Omental fat pad (tissue), 4 donors: ENCODE measurements at places on chromosomes 16 and 17.

- DNase-seq, result no peak
Observed at GRCh38 chr16:11915114-11915643, 577 bp downstream of the GSPT1 start.

DNA sequence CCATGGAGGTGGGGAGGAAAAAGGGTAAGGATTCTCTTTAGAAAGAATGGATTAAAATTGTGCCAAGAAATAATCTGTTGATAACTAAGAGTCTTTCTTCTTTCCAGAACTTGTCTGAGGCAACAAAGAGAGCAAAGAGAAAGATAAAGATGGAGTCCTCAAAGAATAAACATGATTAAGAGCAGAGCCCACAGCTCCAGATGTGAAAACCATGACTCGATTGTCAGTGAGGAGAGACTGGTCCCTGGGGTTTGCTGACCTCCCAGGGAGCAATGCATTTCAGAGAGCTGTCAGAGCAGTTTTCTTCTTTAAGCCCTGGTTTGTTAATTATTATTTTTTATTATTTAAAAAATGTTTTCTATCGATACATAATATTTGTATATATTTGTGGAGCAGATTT, 74.6 kb downstream of the TMEM100 start:
- no peak for DNase-seq

GRCh38 chr17:82577300-82577699, 57.8 kb downstream of the FOXK2 start:
- DNase-seq, result no peak

DNA sequence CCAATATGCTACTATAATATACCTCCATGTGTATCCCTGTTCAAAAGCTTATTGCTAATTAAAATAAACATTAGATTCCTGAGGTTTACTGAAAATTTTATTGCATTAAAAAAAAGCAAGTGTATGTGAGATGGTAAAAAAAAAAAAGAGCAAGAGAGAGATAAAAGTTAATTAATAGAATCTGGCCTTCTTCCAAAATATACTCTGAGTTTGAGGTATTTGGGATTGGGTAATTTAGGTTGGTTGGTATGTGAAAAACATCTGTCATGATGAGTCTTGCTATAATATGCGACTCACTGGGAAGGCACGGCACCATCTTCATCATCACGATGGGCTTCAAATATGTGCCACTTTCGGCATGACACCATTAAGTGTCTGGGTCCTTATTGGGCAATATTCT, 711.1 kb upstream of the SOX9 start:
- DNase-seq, result no peak

DNA sequence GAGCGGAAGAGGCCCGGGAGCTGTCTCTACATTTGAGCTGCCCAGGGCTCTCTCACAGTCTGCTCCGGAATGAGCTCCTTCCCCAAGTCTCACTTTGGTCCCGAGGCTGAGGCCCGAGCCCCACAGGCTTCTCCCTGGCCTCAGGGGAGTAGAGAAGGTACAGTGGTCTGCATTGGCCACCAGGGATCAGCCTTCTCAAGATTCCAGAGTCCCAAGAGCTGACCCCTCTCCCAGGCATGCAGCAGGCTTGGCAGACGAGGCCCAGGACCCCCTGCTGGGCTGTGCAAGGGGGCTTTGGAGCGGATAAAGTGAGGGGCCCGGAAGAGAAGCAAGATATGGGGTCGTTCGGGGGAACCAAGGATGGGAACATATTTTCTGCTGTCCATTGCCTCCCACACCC, 3.1 kb downstream of the PRSS27 start:
- DNase-seq, result no peak

GRCh38 chr16:8679151-8679550, 4.7 kb downstream of the ABAT start:
- DNase-seq, result no peak

- no peak for DNase-seq
Observed at GRCh38 chr17:79337053-79337452, 262.4 kb downstream of the ENGASE start.

DNA sequence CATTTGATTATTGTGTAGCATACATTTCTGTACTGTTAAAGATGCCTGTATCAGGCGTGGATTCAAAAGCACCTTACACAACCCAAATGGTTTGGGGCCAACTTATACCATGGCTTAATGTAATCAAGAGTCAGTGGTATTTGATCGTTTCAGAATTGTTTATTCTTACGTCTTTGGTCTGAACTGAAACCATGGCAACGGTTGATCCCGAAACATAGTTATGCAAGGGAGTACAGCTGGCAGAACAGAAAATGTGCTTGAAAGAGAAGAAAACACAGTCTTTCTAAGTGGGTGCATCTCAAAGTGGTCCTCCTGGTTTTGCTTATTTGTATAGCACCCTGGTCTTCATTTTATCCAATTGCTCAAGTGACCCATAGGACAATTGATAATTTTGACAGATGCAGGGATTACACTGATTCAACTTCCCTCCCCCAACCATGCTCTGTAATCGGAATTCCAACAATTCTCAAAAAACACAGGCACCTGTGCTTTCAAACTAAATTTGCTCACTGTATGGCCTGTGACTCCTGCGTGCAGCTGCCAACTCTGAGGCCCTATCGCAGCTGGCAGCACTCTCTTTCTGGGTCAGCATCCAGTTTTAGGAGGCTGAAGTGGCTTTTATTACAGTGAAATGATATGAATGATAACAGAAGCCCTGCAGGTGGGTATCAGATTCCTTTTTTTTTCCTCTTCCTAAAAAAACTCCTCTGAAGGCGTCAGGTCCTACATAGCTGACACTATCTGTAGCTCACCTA, 77.0 kb upstream of the AXIN2 start:
- DNase-seq, result no peak

- DNase-seq, result no peak
Observed at GRCh38 chr16:57600048-57600835, 28.2 kb upstream of the ADGRG1 start.

DNA sequence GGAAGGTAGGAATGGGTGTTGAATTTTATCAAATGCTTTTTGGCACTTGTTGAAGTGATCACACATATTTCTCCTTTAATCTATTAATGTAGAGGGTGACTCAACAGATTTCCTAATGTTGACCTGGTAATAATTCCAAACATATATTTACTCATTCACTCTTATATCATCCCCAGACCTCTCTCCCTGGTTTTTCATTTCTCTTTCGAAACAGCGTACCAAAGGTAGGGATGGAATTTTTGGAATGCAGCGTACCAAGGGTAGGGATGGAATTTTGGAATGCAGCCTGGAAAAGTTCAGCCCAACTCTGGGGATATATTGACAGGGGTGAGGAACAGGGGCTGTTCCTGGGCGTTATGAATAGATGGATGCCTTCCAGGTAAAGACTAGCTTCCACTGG, 7.3 kb downstream of the KIF18B start:
- no peak for DNase-seq

- DNase-seq, result no peak
Observed at GRCh38 chr17:42618442-42619150, 9.1 kb downstream of the TUBG1 start.

DNA sequence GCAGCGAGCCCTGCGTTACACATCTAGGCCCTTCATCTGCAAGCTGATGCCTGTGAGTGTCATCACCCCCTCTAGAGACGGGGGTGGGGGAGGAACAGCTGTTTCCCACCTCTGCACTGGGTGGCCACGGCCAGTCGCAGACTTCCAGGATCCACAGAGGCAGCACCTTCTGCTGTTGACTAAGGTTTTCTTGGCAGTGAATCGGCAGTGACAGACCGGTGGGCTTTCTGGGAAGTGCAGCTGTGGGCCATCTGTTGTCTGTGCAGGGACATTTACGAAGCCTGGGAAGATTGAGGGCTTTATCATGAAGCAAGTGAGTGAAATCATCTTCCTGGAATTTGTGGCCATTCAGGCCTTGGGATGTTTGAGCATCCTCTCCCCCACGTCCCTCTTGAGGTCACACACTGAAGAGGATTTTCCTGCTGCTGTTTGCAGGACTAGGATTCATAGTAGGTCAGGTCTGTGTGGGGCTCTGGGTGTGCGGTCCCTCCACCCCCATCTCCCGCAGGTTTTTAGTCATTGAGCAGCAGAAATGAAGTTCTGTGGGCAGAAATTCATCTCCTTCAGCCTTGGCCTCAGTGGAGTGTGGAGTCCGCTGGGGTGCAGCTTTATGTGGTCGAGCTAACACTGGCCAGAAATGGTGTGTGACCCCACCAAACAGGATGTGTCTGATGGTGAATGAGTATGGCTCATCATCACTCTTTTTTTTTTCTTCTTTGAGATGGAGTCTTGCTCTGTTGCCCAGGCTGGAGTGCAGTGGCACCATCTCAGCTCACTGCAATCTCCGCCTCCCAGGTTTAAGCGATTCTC, 12.0 kb downstream of the PGS1 start:
- DNase-seq, result no peak

GRCh38 chr17:60148373-60148772, 1.4 kb upstream of the CA4 start:
- no peak for DNase-seq

DNA sequence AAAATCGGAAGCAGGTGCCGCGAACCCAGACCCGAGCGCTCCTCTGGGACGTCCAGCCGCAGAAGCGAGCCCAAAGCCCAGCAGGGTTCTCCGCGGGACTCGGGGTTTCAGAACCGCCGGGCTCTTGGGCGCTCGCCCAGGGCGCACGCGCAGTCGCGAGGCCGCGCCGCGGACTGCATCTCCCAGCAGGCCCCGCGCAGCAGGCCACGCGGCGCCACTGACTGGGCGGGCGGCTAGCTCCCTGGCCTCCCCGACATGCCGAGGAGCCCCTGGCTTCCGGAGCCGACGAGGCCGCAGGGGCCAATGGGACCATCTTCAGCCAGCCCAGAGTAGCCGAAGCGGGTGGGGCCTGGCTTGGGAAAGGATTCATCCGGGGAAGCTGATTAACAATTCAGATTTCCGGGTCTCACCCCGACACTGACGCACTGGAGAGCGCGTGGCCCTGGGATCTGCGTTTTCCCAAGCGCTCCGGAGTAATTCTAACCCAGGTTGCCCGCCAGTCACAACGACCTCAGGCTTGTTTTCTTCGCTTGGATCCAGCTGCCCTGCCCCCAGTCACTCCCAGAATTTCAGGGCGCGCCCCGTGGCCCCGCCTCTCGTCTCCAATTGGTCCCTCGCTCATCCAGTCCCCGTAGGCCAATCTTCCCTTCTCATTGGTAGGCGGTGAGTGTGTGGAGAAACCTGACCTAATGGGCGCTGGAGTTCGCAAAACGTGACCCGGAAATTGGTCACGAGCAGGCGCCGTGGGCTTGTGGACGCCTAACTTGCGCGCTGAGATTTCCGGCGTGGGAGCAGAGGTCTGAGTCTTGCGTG, at the start of gene ZNF263:
ZNF263 (plus strand) TSS at position 762 of the 813 bp plus-strand sequence. CDS start 328 bp downstream, outside the sequence.
- DNase-seq, result peak; percentile 80

DNA sequence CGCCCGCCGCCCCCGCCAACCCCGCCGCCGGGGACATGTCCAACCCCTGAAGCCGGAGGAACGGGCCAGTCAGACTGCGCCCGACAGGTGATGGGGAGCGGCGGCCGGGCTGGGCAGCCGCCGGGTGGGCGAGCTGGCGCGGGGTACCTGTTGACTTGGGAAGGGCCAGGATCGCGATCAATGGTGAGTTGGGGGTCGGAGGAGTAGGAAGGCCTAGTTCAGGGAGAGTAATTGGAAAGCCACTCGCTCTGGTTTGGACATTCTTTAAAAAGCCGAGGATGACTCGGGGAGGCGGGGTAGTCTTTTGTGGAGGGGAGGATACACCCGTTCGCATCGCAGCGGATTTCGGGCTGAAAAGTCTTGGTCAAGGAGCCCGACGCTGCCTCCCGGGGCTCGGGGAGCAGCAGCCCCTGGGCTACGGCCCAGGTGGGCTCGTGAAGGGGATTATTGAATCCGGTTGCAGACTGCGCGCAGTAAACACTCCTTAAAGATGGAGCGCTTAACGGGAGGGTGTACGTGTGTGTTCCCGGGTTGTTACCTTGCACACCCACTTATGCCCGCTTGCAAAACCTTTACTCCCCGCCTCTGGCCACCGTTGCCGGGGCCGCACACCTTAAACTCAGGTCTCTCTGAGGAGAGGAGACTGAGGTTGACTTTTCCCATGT, 123.8 kb downstream of the GOSR1 start:
- DNase-seq, result no peak

DNA sequence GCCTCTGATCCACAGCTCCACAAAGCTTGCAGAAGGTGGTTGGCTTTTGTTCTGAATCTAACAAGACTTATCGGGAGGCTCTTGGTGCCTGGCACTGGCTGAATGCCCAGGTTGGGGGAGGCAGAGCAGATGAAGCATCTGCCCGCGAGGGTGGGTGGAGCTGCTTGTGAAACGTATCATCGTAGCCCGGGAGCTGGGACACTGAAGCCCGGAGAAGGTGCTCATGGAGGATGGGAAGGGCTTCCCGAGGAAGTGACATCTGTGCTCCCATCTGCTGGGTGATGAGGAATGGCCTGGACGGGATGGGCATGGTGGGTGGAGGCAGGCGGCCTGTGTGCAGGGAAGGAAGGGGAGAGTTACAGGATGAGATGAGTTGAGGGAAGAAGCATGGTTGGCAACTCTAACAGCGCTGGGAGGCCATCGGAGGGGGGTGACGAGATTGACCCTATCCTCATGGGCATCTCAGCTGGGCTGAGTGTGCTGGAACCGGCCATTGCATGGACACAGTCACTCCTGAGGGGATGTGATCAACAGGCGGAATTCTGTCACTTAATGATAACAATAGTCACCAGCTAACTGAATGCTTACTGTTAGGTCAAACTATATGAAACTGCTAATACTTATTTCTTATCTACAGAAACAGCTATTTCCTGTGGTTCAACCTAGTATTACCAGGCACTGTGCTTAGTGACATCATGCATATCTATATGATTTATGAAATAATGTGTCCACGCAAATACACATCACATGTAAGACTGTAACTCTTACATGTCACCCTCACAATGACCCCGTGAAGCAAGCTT, 102.7 kb downstream of the ABCC6 start:
- DNase-seq, result no peak

DNA sequence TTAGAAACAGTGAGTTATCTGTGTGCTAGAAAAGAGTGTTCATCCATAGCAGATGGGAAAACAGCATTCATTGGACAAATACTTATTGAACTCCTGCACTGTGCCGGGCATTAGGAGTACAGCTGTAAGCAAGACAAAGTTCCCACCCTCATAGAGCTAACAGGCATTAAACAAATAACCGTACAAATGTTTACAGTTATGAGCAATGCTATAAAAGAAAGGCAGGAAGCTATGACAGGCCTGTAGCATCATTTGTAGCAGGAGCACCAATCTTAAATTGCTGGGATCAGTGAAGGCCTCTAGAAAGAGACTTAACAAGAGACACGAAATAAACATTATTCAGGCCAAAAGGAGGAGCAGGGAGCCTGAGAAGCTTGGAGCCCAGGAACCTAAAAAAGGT, 15.6 kb downstream of the SDR42E1 start:
- DNase-seq, result no peak

DNA sequence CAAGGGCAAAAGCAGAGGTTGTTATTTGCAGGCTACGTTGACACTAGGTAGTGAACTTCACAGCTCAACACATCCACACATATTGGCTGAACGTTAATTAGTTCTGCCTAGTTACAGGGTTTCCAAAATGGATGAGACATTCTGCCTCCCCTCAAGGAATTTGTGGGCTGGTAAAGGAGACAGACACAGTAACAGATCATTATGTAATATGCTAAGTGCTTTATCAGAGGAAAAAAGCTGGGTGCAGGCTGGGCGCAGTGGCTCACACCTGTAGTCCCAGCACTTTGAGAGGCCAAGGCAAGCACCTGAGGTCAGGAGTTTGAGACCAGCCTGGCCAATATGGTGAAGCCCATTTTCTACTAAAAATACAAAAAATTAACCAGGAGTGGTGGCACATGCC, 26.2 kb downstream of the BMERB1 start:
- no peak for DNase-seq

GRCh38 chr17:82685291-82685690, 13.2 kb downstream of the RAB40B start:
- no peak for DNase-seq

GRCh38 chr16:1707193-1707790, 1.3 kb downstream of the MAPK8IP3 start:
- no peak for DNase-seq
